ENCODE measurements at places on chromosomes 1 and 21.

GRCh38 chr21:40386294-40386911 is 460.6 kb downstream of the DSCAM start:
- DNase-seq: peak; percentile 37

DNA sequence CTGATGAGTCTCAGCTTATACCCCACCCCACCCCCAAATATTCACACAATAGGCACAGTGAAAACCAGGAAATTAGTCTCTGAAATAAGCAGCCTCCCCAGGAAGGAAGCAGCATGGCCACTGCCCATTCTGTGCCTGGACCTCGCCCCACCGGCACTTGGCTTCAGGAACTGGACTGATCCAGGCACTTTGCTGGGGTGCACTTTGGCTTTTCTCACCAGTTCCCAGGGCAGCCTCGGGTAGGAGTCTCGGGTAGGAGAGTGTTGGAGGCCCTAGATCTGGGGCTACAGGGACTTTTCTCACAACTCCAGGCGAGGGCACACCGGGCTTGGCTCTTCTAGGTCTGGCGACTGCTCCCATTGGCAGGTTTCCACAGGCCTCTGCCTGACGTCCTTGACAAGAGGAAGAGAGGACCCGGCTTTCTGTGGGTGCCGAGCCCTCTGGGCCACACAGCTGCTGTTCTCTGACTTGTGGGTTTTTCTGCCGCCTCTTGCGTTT is 18.7 kb downstream of the ADARB1 start:
- DNase-seq: no peak

- no peak for DNase-seq
These were observed 129.9 kb downstream of the ZNF281 start for GRCh38 chr1:200279810-200280411.

GRCh38 chr1:62265956-62266935 is 53.0 kb downstream of the KANK4 start:
- DNase-seq: no peak

DNA sequence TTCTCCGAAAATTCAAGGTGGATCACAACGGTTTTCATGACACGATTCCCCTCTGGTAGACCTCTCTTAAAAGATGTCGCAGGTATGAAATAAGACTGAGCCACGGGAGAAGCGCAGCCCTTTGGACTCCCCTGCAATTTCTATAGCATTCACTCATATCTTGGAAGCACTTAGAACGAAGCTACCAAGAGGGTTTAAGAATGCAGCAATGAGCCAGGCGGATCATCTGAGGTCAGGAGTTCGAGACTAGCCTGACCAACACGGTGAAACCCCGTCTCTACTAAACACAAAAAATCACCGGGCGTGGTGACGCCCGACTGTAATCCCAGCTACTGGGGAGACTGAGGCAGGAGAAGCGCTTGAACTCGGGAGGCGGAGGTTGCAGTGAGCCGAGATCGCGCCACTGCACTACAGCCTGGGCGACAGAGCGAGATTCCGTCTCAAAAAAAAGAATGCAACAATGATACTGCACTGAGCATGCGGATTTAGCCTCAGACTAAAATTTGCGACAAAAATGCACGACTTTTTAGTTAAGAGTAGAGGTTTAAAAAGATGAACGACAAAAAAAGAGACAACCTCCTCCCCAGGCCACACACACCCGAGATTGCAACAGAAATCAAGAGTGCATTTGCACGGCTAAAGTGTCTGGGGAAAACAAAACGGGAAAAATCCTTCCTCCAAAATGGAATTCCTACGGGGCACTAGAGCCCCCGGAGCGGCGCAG is 743 bp downstream of the TOMM20 start:
- DNase-seq: no peak

DNA sequence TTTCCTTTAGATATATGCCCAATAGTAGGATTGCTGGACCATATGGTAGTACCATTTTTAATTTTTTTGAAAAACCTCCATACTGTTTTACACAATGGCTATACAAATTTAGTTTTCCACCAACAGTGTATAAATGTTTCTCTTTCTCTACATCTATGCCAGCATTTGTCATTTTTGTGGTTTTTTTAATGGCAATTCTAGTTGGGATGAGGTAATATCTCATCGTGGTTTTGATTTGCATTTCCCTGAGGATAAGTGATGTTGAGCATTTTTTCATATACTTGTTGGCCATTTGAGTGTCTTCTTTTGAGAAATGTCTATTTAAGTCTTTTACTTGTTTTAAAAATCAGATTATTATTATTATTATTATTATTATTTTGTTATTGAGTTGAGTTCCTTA is 35.5 kb downstream of the PLA2G4A start:
- DNase-seq: no peak

DNA sequence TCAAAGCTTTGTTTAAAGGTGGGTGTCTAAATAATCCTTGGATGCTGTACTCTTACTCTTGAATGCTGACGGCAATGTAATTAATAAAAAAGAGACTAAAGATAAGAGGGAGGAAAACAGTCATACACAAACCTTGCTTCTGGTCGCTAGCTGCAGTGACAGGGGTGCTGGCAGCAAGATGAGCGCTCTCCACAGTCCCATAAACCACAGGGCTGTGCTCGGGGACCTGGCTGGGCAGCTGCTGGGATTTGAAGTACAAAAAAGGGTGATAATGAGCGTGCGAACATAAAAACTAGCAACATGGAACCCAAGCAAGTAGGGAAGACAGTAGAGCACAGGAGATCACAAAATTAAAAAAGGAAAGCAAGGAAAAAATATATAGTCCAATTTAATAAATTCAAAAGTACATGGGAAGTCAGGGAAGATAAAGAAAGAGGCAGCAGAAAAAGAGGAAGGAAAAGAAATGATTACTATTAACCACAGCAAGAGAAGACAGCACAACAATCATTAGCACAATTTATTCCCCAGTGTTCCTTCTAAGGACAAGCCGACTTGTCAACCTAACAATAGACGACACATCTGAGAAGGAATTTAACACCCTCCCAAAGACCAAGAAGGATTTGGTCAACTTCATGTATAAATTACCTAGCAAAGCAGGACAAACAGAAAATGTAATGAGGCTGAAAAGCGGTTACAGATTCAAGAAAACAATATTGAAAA is 162.9 kb upstream of the HP1BP3 start:
- DNase-seq: no peak

DNA sequence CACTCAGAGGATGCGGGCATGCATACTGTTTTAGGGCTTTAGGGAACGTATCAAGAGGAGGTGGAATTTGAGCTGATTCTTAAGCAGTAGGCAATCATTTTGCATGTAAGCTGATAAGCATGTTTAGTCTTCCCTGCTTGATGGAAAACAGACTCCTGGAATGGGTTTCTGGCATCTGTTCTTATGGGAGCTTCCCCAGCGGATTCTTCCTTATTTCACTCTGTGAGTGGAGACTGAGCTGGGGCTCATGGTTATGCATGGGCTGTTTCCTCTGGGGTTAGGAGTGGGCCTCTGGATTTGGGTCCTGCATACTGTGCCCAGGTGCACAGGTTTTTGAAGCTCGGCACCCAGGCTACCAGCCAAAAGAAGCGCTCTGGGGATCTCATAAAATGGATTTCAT is 93.4 kb downstream of the DIRAS3 start:
- no peak for DNase-seq

DNA sequence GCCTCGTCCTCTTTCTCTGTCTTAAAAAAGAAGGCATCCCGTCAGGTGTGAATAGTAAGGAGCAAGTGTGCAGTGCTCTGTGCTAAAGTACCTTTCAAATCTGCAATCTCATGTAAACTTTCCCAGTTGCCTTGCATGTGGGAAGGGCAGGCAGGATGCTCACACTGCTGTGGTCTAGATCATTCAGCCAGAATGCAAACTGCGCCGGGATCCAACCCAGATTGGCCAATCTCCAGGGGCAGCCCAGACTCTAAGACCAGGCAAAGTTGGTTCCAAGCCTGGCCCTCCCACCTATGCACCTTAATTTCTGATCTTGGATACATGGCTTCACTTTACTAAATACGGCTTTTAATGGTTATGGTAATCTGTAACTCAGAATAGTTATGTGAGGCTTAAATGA is 3.2 kb upstream of the MAP1LC3C start:
- DNase-seq: no peak

DNA sequence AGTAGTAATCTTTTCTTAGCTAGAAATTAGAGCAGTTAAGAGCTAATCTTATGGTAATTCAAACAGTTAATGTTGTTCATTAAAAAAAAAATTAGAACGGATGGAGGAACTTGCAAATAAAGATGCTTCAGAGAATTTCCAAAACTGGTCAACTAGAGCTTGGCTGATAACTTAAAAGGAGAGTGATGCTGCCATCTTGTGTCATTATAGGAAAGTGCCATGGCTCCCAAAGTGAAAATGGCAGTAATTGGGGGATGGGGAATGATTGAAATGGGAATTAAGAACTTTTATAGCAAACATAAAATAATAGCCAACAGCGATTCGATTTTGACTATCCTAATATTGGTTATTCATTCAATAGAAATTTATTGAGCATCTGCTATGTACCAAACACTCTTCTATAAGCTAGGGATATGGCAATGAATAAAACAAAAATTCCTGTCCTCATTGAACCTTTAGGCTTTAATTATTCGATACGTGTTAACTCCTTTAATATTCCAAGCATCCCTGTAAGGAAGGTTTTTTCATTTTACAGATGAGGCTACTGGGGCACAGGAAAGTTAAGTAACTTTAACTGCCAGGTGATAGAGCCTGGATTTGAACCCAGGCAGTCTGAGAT is 5.7 kb upstream of the PLPP3 start:
- DNase-seq: no peak

- no peak for DNase-seq
These were observed 33.2 kb downstream of the KCNA10 start for GRCh38 chr1:110485725-110486124.

DNA sequence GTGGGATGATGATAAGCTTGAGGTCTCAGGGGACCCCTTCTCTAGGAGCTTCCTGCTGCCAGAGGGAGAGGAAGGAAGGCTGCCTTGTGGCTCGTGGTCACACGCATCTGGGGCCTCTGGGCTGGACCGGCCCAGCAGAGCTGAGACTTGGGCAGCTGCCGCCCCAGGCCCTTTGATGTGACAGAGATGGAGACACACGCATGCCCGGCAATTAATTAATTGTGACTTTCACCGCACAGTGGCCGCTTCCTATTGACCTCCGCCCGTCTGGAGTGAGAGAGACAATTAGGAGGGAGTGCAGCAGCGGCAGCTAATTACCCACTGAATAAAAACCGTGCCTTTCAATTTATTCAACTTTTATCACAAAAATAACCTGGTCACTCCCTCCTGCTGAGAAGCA is 16.6 kb upstream of the C1QA start:
- no peak for DNase-seq

DNA sequence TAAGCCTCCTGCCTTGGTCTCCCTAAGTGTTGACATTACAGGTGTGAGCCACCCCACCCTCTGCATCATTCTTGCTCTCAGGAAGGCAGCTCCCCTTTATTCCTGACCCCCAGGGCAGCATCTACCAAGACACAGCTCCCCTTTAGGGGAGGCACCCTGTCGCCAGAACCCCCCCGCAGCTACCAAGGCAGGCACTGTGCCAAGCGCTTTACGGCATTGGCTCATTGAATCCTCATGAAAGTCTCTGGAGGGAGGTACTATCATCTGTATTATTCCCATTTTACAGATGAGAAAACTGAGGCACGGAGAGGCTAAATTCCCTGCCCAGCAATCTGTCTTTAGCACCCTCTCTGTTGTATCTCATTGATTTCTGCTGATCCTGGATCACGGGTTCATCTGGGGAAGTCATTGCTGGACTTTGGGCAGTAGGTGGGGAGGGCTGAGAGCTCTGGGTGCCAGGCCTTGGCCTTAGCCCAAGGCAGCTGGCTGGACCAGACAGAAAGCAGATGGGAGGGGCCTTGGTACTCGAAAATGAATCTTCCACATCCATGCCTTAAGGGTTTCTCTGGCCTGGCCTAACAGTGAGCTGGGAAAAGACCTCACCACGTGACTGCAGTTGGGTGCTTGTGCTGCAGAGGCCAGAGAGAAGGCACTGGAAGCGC is 5.9 kb downstream of the PLOD1 start:
- DNase-seq: no peak

DNA sequence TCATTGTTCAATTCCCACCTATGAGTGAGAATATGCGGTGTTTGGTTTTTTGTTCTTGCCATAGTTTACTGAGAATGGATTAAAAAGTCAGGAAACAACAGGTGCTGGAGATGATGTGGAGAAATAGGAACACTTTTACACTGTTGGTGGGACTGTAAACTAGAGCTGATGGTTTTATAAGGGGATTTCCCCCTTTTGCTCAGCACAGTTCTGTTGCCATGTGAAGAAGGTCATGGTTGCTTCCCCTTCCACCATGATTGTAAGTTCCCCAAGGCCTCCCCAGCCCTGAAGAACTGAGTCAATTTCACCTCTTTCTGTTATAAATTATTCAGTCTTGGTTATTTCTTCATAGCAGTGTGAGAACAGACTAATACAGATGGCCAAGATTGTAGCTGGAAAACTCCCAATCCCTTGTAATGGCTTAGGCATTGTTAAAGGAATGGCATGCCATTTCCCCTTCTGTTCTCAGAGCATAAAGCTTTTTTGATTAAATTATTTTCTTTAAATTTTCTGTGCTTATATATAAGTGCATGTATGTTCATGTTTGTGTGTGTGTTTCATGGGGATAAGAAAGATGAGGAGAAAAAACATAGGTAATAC is 144.8 kb downstream of the BACH1 start:
- no peak for DNase-seq

DNA sequence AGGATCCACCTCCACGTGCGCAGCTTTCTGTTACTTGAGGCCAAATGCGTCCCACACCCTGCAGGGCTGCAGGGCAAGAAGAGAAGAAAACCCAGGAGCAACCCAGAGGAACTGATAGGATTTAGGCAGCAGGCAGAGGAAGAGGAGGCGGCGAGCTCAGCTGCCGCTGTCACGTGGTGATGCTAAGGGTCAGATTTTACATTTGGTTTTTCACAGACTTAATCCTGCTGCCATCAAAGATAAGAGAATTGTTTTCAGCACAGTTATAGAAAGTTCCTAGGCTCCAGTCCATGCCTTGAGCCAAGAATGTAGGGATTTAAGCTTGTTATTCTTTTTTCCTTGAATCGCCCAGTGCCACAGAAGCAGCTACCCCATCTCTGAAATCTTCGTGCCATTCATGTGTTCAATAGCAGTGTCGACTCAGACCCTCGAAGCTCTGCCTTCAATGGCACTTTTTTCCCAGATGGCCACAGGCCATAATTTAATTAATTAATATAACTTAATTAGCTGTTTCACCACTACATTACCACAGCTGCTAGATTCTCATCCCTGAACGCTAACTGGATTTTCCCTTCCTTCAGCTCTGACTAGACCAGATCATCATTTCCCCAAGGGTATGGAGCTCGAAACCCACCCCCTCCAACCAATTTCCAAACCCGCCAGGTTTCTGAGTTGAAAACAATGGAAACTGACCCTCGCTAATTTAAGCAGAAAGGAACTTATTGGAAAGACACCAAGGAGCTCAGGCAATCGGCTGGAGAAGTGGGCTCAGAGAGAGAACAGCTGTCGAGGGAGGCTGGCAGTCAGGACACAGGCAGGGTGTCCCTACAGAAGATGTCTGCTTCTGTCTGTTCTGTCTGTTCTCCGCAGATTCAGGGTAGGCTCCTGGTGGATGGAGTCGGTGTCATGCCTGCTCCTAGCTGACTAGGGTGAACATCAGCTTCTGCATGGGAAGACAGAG is 36.2 kb downstream of the LDLRAP1 start:
- DNase-seq: no peak

- no peak for DNase-seq
These were observed 25.3 kb upstream of the EFHD2 start for GRCh38 chr1:15384301-15384901.

- peak; percentile 75 for DNase-seq
These were observed 18.5 kb downstream of the SERTAD4 start for GRCh38 chr1:210250998-210251679.

Data from right kidney (tissue), 9 donors.